ENCODE measurements at places on chromosomes 3 and 15. TPM values are rescaled to one million over a fixed set of nuclear protein-coding genes. Genes with fewer than 3 reads are reported as not detected.

- DNase-seq, result no peak
Measured at GRCh38 chr15:67178569-67179210, 75.8 kb downstream of the AAGAB start.

DNA sequence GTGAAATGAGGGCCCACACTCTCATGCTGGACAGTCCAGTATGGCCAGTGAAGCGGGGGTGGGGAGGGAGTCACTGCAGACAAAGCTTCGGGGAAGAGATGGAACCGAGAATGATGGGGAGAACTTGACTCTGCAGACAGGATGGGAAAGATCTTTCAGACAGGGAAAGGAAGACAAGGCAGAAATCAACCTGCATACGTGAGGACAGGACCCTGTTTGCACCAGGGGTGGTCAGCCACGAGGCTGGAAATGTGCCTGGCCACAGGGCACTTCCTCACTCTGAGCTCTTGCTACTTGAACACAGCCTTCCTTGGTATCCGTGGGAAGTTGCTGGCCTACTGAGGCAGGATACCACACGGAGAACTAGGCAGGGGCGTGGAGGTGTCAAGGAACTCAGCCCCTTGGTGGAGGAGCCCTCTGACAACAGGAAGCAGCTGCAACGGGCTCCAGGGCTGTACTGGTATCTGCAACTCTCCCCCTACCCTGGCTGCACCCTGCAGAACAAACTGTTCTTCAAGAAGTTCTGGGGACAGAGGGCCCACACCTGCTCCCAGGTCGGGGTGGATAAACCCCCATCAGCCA, 9.3 kb upstream of the SRP14 start:
- DNase-seq, result no peak

GRCh38 chr3:106560451-106560966, 691.7 kb upstream of the CBLB start:
- no peak for DNase-seq

DNA sequence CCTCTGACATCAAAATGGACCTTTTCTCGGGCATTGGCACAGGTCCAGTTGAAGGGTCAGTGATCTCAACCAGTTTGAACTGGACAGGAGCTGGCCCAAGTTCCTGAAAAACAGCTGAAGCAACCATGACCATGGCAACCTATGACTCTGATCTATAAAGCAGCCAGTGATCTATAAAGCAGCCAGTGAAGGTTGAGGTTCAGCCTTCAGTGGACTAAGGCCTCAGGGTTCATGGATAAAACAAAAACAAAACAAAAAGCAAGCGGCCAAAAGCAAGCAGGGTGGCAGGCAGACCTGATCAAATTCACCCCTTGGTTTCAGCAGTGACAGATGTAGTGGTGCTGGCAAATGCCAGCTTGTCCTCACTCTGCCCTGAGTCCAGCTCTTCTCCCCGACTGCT, 10.0 kb upstream of the CHRNB4 start:
- DNase-seq, result no peak

GRCh38 chr3:173241727-173242126, 100.7 kb upstream of the SPATA16 start:
- no peak for DNase-seq

Gene ARF4
- 160 TPM for total RNA-seq

Gene KCNAB1
- 5.2 TPM for total RNA-seq

DNA sequence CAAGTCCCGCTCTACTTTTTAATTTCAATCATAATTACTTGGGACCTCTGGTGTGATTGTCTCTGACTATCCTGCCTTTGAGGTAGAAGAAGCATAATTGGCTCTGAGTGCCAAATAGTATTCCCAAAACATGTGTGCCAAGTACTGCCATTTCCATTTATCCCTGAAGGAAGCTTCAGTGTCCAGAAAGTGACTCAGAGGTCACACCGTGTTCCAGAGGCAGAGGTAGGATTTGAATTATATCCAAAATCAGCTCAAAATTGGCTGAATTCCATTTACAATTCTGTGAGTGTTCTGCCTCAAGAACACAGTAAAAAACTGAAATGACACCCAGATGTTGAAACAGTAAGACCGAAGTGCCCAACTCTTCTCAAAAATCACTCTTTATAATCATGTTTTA, 255.3 kb downstream of the RSL24D1 start:
- DNase-seq, result no peak

GRCh38 chr15:67196672-67197363, 57.6 kb downstream of the AAGAB start:
- DNase-seq, result no peak

DNA sequence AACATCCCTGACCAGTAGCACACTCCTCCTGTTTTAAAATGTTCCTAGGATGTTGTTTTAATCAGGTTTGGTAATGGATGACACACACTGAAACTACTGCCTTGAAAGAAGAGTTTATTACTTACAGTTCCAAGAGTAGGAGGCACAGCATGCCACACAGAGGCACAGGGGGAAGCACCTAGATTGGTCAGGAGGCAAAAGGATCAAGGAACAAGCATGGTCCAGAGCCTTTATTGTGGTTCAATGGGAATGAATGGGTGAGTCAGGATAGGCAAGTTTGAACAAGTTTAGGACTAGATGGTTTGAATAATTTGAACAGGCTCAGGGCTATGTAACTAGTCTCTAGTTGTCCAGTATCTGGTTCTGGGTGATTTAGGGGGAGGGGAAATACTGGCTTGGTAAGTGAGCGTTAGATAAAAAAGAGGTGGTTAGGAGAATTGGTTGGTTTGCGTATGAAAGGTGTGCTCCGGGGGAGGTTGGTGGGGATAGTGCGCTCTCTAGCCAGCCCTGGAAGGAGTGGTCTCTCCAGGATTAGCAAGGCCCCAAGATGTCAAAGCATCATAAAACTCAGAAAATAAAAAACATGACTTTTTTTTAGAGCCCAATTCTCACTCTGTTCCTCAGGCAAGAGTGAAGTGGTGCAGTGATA, 35.1 kb downstream of the TMOD3 start:
- peak; percentile 38 for DNase-seq

GRCh38 chr3:194995334-194995733, 275.6 kb downstream of the XXYLT1 start:
- no peak for DNase-seq

GRCh38 chr3:31988271-31988670, 6.7 kb downstream of the ZNF860 start:
- DNase-seq, result no peak

DNA sequence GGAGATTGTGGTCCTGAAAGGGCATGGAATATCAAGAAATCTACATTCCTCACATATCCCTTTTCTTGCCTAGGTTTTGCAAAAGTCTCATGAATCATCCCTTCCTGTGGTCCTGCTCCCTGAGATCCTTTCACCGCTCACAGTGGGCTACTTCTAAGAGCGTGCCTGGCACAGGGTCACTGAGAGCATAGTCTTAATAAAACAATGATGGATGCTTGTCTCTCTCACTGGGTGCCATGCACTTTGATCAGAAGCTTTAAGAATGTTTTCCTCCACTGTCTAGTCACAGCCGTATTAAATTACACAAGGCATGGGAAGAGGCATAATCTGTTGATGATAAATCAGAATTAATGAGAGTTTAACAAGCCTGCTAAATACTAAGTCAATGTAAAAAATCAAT, 269.7 kb upstream of the ATP10A start:
- DNase-seq, result no peak

DNA sequence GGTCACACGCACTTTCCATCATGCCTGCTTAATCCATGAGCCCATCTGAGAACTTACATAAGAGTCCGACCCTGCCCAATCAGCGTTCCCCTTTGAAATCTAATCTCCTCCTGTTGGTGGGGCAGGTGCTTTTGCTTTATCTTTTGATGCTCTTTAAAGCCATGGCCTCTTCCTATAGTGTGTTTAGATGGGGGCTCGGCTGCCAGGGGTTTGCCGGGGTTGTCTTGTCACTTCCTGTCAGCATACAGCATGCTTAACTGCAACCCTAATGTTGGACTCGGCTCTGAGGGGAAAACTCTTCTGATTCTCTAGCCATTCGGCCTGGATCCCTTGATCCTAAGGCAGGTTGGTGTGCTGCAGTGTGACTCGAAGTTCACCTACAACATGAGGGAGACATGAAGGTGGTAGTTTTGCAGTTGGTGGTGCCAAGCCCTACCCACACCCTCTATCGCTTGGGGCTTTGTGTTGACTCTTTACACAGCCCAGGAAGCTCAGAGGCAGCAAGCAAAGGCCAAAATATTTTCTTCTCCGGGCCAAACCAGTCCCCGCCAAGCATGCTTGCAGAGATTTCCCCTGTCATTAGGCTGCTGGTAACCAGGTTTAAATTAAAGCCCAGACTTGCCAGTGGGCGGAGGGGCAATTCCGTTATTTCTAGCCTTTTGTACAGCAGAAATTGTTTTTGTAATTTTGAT, 218.7 kb downstream of the FEZF2 start:
- DNase-seq, result no peak

GRCh38 chr3:179688850-179689249, 36.0 kb downstream of the USP13 start:
- DNase-seq, result no peak

DNA sequence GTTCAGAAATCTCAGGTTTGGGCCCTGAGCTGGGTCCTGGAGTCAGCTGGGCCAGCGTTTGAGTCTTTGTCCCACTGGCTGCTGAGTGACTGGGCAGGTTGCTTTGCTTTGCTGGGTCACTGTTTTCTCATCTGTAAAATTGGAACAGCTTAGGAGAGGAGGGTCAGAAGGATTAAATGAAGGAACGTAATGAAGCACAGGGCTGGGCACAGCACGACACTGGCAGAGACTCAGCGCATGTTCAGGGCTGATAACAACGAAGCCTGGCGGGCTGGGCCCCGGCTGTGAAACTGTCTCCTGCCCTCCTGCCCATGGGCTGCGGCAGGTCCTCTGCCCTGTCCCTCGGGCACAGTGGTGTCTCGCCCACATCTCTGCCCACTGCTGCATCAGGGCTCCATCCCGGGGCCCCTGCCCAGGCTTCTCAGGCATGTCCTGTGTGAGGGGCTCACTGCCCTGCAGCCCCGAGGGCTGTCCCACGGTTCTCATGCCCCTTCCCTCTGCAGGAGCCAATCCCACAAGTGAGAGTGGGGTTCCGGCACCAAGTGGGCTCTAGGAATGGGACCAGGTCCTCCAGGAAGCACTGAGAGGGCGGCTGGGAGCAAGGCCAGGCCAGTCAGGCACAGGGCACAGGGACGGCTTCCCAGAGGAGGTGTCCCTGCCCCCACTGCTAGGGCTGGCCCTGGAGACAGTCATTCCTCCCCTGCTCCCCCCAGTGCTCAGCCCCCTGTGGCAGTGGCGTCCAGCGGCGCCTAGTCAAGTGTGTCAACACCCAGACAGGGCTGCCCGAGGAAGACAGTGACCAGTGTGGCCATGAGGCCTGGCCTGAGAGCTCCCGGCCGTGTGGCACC, 88.0 kb downstream of the TBC1D2B start:
- no peak for DNase-seq

Gene DIPK2A
- total RNA-seq, result 22.0 TPM

DNA sequence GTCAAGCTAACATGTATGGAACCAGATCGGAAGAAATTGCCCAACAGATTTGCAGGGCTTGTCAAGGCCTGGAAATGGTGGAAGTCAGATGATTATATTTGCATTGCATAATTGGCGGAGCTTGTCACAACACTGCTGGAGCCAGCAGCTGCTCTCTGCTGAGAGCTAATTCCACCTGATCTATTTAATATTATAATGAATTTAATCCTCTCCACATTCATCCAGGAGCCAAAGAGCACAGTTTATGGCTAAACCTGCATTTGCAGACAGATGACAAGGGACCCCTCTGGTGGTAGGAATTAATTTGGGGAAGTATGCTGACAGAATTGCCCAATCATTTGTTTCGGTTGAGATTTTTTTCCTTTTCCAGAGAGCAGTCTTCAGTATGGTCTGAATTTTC, 730.2 kb downstream of the TUSC7 start:
- DNase-seq, result no peak

GRCh38 chr3:64140651-64141050, 84.6 kb downstream of the PRICKLE2 start:
- no peak for DNase-seq

DNA sequence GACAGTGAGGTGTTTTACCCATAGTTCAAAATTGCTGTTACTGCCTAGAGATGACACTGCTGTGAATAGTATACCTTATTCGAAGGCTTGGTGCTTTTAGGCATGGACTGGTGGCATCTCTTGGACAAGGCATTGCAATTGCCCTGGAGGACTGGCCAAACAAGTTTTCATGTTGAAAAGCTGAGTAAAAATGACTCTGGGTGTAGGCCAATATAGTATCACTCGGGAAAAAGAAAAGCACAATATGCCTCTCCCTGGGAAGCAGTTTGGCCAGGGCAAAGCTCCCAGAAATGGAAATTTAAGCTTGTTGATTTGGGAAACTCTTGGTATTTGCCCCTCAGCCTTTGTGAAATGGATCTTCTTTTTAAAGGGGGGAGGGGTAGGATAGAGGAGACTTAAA, 54.8 kb downstream of the ZNF609 start:
- DNase-seq, result no peak

DNA sequence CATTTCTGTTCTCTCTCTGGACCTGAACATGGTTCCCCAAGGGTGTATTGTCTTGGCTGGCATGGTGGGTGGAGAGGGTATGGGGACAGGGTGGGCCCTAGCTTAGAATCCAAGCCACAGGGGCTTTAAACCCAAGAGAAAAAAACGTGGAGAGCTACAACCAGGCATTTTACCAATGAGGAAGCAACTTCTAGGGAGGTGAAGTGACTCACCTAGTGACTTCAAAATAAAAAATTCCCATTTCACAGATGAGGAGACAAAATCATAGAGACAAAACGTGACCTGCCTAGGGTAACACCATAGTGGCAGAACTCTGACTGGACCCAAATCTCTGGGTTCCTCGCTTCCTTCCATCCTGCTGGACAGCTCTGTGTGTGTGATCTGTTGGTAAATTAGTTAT, 216.8 kb downstream of the RPLP1 start:
- no peak for DNase-seq

DNA sequence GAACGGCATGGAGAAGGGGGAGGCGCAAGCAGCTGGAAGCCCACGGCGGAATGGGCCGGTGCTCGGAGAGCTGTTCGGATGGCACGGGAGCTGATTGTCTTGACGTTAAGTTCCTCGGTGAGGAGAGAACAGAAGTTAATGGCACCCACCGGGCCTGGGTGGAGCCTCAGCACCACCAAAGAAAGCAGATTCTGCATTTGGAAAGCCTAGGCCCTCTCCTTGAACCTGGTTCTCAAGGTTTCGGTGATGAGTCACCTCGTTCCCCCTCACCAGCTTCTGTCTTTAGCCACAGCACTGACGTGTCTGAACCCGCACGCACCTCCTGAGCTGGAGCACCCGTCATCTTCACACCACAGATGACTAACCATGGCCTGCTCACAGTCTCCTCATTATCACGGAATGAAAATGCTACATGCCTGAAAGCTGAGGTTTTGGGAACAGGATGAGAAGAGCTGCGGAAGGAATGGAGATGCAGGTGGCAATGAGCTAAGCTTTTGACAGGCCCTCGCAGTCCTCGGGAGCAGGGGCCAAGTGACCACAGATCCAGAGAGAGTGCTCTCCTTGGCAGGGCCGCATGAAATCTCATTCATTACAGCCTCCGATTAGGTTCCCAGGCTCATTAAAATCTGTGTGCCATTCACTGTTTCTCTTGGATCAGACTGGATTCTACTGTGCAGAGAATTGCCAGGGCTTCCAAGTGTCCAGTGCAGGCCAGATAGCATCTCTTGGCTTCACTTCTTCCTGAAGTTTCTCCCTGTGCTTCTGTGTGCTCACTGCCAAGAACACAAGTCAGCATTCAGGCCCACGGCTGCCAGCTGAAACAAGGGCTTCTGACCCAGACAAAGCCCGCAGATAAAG, 96.3 kb upstream of the DLG1 start:
- DNase-seq, result no peak

GRCh38 chr15:67865766-67866165, 25.9 kb upstream of the RNU6-1 start:
- no peak for DNase-seq

Measured in H9 (cell line).